Activated CD8-positive, alpha-beta T cell treated with anti-CD3 and anti-CD28 coated beads, Interleukin-2, amount 10 ng/mL, durations not matched to agents 7 days and 5 days (primary cell): ENCODE measurements at places on chromosomes 5 and 9. TPM values are rescaled to one million over a fixed set of nuclear protein-coding genes. Genes with fewer than 3 reads are reported as not detected.

- no peak for DNase-seq
Observed at GRCh38 chr5:75513841-75514240, 2.1 kb downstream of the POLK start.

- no peak for DNase-seq
Observed at GRCh38 chr5:150058480-150059126, 27.8 kb downstream of the CSF1R start.

DNA sequence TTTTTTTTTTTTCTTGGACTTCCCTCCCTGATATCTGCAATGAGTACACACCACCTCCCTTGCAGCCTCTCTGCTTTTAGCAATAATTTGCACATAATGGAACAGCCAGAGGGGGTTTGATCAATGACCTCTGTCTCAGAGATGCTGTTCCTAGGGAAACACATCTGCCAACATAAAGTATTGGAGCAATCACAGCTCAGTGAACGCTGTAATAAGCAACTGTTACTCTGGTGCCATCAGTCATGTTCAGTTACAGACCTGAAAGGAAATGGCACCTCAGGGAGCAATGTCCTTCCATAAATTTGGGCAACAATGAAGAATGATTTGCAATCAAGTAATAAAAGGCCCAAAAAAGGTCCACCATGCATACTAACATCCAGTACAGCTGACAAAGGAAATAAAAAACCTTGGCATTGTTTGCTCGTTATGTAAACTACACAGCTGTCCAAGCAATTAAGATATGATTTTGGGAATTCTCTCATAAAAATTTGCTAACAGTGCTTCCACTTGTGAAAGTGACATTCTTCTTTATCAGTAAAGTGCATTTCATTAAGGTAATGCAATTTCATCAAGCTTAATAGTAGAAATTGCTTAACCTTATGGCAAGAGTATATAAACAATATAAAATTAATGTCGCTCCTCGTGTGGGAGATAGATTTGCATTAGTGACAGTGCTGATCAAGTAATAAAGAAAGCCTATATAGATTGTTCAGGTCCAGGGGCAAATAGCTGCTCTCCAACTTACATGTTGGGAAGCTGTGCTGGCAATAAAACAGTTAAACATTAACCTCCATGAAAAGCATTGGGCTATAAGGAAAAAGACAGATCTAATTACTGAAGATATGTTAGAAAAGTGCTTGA is 167.8 kb downstream of the RASEF start:
- DNase-seq, result no peak

DNA sequence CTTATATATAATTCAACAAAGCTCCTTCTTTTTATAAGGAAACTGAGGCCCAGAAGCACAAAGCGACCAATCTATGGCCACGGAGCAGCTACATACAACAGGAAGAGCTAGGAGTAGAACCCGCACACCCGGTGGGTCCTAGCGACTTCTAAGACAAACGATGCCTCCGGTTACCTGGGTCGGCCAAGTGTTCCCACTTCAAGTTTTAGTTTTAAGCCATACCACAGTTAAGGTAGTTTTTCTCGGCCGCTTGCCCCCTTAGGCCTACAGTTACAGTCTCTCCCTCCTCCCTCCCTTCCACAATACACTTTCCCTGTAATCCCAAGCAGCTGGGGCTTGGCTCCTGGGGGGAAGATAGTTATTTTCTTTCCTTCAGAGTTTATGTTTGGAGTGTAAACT is 533 bp downstream of the SREK1IP1 start:
- DNase-seq, result peak; percentile 43

DNA sequence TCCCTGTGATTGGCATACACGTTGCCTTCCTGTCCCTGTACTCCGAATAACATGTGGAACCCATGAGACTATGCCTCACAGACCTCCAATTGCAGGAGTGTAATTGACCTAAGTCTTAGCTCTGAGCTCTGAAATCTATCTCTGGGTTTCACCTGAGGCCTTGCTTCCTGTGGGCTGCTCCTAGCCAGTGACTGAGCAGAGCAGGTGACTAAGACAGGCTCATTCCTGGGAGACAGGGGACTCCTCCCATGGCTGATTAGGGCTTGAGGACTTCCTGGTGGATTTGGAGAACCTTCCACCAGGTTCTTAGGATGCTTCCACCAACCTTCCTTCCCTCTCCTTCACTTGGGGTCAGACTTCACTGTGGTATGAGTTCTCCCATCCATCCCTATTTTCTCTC is 22.3 kb upstream of the MIER3 start:
- no peak for DNase-seq

GRCh38 chr5:113273948-113274347 is 160.8 kb downstream of the TSSK1B start:
- peak; percentile 47 for DNase-seq

GRCh38 chr5:167122267-167122666 is 1169.2 kb upstream of the WWC1 start:
- DNase-seq, result no peak

DNA sequence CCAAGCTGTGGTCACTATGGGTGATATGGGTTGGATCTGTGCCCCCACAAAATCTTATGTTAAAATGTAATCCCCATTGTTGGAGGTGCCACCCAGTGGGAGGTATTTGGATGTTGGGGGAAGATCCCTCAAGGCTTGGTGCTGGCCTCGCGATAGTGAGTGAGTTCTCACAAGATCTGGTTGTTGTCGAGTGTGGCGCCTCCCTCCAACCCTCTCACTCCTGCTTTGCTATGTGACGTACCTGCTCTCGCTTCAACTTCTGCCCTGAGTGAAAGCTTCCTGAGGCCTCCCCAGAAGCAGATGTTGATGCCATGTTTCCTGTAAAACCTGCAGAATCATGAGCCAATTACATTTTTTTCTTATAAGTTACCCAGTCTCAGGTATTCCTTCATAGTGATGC is 35.5 kb downstream of the UGT3A2 start:
- no peak for DNase-seq

GRCh38 chr9:36006549-36007315 is 30.0 kb upstream of the RECK start:
- no peak for DNase-seq

DNA sequence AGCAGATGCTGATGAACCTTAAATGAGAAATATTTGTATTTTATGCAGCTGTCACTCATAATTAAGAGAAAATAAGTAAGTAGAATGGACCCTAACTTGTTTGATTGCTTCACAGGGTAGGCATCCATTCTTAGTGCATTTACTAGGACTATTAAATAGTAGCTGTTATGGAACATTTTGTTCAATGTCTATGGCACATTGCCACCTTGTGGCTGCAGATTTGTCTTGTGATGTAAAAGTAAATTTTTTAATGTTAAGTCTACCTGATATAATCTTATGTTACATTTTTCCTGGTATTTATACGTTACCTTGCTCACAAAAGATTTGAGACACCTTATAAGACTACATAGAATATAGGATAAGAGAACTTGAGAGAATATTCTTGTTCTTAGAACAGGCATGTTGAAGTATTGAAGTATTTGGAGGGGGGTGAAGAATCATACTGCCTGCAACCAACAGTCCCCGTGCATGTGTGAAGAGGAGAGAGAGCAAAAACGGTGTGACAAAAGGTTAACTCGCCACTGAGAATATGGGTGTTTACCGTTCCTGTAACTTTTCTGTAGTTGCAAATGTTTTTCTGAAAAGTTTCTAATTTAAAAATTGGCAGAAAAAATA is 161.1 kb downstream of the MAST4 start:
- DNase-seq, result peak; percentile 39

DNA sequence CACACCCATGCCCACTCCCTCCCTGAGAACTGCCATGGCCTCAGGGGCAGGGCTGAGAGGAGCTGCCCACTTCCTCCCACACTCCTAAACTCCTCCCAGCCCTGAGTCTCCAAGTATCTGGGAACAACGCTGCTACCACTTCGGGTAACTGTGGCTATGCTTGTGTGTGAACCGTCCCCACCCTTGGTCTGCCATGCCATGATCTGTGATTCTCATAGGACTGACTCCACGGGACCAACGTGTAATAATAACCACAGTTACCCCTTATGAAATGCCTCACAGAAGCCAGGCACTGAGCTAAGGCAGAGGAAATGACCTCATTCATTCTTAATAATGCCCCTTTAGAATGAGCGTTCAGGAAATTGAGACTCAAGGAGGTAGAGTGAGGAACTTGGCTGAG is 103.9 kb upstream of the SMIM23 start:
- no peak for DNase-seq

GRCh38 chr5:143054480-143054941 is 284.3 kb downstream of the ARHGAP26 start:
- no peak for DNase-seq

DNA sequence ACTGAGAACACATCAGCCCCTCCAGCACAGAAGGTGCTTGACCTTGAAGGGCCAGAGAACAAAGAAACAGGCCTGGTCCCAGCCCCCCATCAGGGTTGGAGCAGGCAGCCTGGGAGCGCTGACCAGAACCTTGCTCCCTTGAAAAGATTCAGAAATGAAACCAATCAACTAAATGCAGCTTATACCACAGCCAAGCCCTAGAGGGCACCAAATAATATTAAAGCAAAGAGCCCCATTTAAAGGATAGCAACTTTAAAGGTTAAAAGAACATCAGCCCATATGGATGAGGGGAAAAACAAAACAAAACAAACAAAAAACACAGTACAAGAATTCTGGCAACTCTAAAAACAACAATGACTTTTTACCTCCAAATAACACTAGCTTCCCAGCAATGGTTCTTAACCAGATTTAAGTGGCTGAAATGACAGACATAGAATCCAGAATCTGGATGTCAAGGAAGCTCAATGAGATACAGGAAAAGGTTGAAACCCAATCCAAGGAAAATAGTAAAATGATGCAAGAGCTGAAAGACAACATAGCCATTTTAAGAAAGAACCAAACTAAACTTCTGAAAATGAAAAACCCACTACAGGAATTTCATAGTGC is 471.9 kb downstream of the MTRR start:
- no peak for DNase-seq

GRCh38 chr5:44997506-44997905 is 188.8 kb downstream of the MRPS30 start:
- no peak for DNase-seq

DNA sequence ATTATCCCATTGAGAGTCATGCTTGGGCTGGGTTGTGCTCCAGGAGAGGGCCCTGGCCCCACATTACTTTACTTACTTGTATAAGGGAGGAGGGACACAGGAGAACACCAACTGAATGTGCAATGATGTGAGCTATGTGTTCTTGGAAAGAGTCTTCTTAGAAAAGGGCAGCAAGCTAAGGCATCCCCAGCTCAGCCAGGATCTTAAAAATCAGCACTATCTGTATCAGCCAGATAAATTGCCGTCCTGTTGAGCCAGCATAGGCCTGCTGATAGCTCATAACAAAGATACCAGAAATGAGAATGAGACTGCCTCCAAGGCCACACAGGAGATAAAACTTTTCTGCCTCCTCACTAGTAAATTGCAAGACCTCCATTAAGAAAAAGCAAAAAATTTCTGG is 357.5 kb downstream of the CAAP1 start:
- DNase-seq, result no peak

- DNase-seq, result no peak
Observed at GRCh38 chr9:80878556-80878955, 810.8 kb downstream of the TLE1 start.

GRCh38 chr9:8855046-8855445 is 1055.5 kb upstream of the DMAC1 start:
- DNase-seq, result no peak

DNA sequence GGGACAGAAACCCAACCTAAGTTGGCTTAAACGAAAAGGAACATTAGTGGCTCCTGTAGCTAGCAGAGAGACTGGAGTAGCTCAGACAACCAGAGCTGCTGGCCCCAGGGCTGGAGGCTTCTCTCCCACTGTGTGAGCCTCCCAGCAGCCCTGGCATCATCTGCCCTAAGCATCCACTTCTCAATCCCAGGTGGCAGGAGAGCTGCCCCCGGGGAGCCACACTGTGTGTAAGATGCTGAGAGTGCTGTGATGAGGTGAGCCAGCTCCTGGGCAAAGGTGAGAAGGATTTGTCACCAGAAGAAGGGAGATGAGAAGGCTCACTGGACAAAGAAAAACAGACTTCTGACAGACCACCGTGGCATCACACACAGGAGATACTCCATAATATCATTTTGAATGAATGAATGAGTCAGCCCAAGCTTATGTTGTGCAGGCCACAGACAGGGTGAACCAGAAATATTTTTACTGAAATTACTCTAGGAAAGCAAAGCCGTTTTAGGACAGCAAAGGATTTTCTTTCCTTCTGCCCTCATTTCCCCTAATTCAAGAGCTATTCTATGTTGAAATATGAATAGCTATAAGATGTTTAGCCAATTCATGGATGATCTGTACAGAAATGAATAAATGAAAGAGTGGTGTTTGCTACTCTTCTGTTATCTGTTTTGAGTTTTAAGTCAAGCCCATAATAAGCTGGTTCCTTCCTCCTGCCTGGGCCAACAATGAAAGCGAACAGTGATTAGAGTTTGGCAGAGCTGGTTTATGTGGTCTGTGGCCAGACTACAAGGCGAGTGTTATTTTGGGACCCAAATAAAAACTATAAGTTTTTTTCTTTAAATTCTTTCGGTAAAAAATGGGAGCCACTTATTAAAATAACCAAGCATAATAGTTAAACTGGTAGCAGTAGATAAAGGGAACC is 57.4 kb upstream of the ECM2 start:
- no peak for DNase-seq

DNA sequence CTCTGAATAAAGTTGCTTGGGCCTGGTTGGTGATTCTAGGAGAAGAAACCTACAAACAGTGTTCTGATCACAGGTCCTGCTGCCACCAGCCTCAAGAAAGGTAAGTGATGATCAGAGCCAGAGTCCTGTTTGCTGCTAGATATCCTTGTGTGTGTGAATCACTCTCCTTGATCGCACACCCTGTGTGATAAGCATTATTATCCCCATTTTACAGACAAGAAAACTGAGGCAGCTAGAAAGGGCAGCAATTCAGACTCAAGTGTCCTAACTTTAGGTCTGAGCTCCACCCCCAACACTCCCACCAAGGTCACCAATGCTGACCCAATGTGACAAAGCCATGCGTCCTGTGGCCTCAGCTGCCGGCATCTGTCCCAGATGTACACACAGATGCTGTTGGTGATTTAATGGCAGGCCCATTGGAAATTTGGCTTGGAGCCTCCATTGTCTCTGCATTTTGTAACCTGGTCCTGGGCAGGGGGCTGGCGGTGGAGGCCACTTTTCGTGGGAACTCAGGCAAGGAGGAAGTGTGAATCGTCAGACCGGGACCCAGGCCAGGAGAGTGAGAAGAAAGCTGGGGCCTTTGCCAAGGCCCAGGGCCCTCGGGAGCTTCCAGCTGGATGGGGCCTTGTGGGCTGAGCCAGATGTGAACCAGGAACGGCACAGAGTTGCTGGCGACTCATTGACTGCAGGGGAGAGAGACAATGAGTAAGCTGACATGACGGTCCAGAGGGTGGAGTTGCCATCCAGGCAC is 29.8 kb upstream of the GGTA1 start:
- DNase-seq, result no peak

- no peak for DNase-seq
Observed at GRCh38 chr9:80866121-80866520, 823.2 kb downstream of the TLE1 start.

Gene KIF24
- 11.4 TPM for total RNA-seq

Gene AHRR
- 56.1 TPM for total RNA-seq

Gene SLC36A2
- not detected for total RNA-seq

Gene SH2D3C
- total RNA-seq, result 77.5 TPM

Gene NPR3
- not detected for total RNA-seq

Gene UBAC1
- 29.3 TPM for total RNA-seq

Gene AMBP
- not detected for total RNA-seq

Gene DIAPH1
- 281 TPM for total RNA-seq

Gene RIMOC1
- total RNA-seq, result 20.8 TPM
